ENCODE measurements at places on chromosomes 12 and 14. TPM values are rescaled to one million over a fixed set of nuclear protein-coding genes. Genes with fewer than 3 reads are reported as not detected.

TBC1D30 gene
- total RNA-seq, result 11.5 TPM

CD27 gene
- 2.3 TPM for total RNA-seq

PGF gene
- 3.0 TPM for total RNA-seq

PTPN21 gene
- total RNA-seq, result 47.6 TPM

SERPINA9 gene
- not detected for total RNA-seq

DNA sequence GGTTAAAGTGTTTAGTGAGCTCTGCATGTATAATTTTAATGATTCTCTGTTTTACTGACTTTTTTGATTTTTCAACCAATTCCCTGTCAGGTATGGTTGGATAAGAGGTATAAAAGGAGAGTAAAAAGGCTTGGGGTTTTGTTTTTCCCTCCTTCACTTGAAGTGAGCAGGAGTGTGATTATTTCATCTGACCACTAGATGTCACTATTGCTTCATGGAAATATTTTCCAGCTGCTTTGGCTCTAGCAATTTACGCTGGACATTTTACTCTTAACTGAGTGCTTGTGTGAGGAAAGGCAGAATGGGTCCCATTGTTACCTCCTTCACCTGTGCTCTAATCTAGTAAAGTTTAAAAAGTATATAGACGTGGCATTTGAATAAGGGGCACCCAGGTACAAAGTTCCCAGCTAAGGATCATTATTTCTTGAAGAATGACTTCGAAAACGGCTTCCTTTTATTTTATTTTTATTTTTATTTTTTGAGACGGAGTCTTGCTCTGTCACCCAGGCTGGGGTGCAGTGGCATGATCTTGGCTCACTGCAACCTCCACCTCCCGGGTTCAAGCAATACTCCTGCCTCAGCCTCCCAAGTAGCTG is 66.5 kb downstream of the TBC1D30 start:
- no peak overlapping the region for H3K4me3 ChIP-seq
- H3K27me3 ChIP-seq, result no peaks in the 10 kb centered on the region
- H3K27ac ChIP-seq, result no peak overlapping the region

DNA sequence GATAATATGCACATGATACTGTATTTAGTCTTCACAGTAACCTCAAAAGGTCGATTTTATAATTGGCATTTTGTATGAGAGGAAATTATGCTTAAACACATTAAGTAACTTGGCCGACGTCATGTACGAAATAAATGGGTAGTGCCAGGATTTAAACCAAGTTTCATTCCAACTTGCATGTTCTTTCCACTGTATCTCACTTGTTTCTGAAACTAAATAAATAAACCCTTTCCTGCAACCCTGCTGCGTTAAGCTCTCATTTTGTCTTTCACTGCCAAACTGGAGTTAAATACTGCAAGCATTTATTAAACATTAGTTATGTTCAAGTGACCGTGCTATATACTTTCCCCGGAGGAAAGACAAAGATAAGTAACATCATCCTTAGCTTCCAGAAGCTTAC is 293.9 kb upstream of the PRKD1 start:
- H3K4me3 ChIP-seq, result no peak overlapping the region
- peaks cover 22% of the 10 kb centered on the region for H3K4me1 ChIP-seq
- no peaks in the 10 kb centered on the region for H3K27me3 ChIP-seq
- no peaks in the 10 kb centered on the region for H3K36me3 ChIP-seq
- DNase-seq, result no peak

- H3K4me3 ChIP-seq, result no peak overlapping the region
- no peaks in the 10 kb centered on the region for H3K27me3 ChIP-seq
- H3K4me1 ChIP-seq, result no peaks in the 10 kb centered on the region
- no peak for DNase-seq
- no peak overlapping the region for H3K27ac ChIP-seq
- no peaks in the 10 kb centered on the region for H3K36me3 ChIP-seq
Observed at GRCh38 chr12:4311776-4312175, 9.2 kb upstream of the TIGAR start.

GRCh38 chr14:51067295-51067694 is 27.6 kb downstream of the TRIM9 start:
- no peaks in the 10 kb centered on the region for H3K4me1 ChIP-seq
- no peaks in the 10 kb centered on the region for H3K36me3 ChIP-seq
- H3K27me3 ChIP-seq, result no peaks in the 10 kb centered on the region

DNA sequence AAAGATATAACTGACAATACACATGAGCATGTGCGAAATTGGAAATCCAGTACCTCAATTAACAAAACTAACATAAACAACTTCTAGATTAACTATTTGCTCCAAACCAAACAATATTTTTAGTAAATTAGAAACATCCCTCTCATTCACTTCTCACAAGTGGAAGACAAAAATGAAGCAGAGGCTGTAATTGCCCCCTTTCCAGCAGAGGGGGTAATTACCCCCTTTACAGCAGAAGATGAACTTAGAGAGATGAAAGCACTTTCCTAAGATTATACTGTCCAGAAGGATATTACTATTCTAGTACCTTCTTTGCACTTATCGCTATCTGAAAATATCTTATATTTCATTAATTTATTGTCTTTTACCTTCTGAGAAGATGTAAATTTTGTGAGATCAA is 1025.2 kb downstream of the FSCB start:
- DNase-seq, result no peak
- no peak overlapping the region for H3K4me3 ChIP-seq
- no peaks in the 10 kb centered on the region for H3K27me3 ChIP-seq
- H3K36me3 ChIP-seq, result no peaks in the 10 kb centered on the region
- H3K27ac ChIP-seq, result no peak overlapping the region

DNA sequence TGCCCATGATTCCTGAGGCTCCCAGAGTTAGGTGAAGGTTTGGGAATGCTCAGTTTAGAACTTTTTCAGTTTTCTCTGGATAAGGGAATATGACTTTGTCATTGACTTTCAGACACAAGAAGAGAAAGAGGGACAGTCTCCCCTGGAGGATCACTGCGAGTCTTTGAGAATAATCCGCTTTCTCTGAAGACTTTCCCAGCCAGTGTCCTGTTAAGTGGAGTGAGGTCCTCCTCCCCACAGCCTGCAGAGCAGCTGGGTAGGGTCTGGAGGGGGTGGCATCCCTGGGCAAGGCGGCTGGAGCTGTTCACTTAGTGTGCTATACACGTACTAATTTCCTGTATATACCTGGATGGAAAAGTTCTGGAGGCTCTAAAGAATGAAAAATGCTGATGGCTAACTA is 8.5 kb upstream of the RAB35 start:
- H3K27ac ChIP-seq, result no peak overlapping the region
- H3K4me1 ChIP-seq, result peaks cover 18% of the 10 kb centered on the region
- DNase-seq, result no peak
- H3K4me3 ChIP-seq, result no peak overlapping the region

GRCh38 chr12:107657133-107657532 is 28.5 kb upstream of the PWP1 start:
- H3K27ac ChIP-seq, result no peak overlapping the region
- H3K27me3 ChIP-seq, result no peaks in the 10 kb centered on the region
- H3K4me1 ChIP-seq, result no peaks in the 10 kb centered on the region
- DNase-seq, result no peak
- no peak overlapping the region for H3K4me3 ChIP-seq

DNA sequence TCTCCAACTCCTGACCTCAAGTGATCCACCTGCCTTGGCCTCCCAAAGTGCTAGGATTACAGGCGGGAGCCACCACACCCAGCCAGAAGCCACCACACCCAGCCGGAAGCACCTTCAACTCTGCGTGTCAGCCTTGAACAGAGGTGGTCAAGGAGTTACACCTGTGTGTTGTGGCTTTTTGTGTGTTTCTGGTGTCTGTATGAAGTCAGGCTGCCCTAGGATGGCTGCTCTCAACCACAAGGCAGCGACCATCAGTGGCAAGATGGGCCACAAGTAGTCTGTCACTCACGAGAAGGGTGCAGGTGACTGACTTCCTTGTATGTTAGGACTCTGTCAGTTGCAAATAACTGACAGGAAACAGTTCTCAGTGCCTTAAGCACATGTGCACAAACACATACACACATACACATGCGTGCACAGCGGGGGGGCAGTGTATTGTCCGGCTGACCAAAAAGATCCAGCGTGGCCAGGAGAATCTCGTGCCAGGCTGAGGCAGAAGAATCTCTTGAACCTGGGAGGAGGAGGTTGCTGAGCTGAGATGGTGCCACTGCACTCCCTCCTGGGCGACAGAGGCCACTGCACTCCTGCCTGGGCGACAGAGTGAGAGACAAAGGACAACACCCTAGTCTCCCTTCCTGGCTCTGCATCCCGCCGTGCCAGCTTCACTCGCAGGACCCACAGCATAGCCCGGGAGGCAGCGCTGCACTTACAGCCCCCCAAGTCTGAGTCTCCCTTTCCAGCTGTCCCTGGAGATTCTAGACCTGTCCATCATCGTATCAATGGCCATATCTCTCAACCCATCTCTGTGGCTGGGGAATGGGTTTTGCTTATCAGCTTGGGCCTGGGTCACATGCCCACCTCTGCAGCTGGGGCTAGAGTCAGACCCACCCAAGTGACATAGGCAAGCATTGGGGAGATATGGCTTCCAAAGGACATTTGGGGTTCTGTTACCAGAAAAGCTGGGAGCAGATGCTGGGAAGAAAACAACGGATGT is 13.7 kb downstream of the P2RX4 start:
- no peaks in the 10 kb centered on the region for H3K27me3 ChIP-seq
- no peak for DNase-seq
- peaks cover 48% of the 10 kb centered on the region for H3K36me3 ChIP-seq
- H3K27ac ChIP-seq, result no peak overlapping the region

GRCh38 chr14:72781561-72782508 is 112.1 kb downstream of the DPF3 start:
- no peak overlapping the region for H3K4me3 ChIP-seq
- no peaks in the 10 kb centered on the region for H3K27me3 ChIP-seq
- no peaks in the 10 kb centered on the region for H3K36me3 ChIP-seq
- no peaks in the 10 kb centered on the region for H3K4me1 ChIP-seq

Measured in lower lobe of right lung (tissue), 2 donors.